ENCODE measurements at places on chromosomes 16 and 17. TPM values are rescaled to one million over a fixed set of nuclear protein-coding genes. Genes with fewer than 3 reads are reported as not detected.

DNA sequence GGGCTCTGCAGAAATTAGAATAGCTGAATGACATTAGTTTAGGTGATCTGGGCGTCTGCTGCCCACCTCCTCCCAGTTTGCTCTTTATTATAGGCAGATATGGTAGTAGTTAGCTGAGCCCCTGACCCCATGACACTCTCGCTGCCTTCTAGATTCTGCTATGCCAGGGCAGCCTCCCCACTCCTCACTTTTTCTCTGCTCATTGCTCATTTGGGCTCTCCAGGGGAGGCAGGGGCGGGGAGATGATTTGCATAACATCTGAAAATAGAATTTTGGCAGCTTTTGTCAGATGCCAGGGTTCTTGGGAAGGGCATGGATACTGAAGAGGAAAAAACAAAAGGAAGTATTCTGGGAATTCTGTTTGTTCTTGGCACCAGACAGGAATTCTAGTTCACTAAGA lies 78.0 kb upstream of the GAS7 start:
- DNase-seq = no peak

- DNase-seq = no peak
These were observed 626.3 kb downstream of the KCNJ2 start for GRCh38 chr17:70795620-70796019.

The SNAI3 gene
- 0.24 TPM for polyA plus RNA-seq

The FGF11 gene
- polyA plus RNA-seq = 0.17 TPM

The TVP23B gene
- 27.0 TPM for polyA plus RNA-seq

The GOSR2 gene
- 20.6 TPM for polyA plus RNA-seq

All from liver (tissue), 10 donors.